ENCODE measurements at places on chromosomes 13 and 19. TPM values are rescaled to one million over a fixed set of nuclear protein-coding genes. Genes with fewer than 3 reads are reported as not detected.

DNA sequence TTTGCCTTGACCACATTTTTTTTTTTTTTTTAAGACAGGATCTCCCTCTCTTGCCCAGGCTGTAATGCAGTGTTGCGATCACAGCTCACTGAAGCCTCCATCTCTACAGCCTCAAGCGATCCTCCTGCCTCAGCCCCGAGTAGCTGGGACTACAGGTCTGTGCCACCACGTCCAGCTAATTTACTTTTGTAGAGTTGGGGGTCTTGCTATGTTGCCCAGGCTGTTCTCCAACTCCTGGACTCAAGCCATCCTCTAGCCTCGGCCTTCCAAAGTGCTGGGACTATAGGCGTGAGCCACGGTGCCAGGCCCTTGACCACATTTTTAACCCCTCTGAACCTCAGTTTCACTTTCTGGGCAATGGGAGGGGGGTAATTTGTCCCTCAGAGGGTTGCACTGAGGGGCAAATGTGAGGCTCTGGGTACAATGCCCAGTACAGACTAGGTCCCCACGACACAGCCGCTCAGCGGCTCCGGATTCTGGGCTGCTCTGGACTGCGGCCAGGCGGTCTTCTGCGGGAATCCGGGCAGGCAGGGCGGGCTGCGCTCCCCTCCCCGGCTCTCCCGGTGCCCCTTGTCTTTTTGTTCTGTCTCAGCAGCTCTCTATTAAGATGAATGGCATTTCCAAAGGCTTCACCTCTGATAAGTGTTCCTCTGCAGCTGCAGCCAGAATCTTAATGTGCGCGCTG is 3.8 kb upstream of the ALOX5AP start:
- DNase-seq: no peak
- H3K36me3 ChIP-seq: no peaks in the 10 kb centered on the region
- H3K4me3 ChIP-seq: no peak overlapping the region
- H3K27ac ChIP-seq: no peak overlapping the region

GRCh38 chr13:101231751-101232428 is 184.4 kb downstream of the NALCN start:
- no peaks in the 10 kb centered on the region for H3K4me1 ChIP-seq
- H3K4me3 ChIP-seq: no peak overlapping the region
- no peak for DNase-seq
- no peaks in the 10 kb centered on the region for H3K36me3 ChIP-seq
- no peak overlapping the region for H3K27ac ChIP-seq

DNA sequence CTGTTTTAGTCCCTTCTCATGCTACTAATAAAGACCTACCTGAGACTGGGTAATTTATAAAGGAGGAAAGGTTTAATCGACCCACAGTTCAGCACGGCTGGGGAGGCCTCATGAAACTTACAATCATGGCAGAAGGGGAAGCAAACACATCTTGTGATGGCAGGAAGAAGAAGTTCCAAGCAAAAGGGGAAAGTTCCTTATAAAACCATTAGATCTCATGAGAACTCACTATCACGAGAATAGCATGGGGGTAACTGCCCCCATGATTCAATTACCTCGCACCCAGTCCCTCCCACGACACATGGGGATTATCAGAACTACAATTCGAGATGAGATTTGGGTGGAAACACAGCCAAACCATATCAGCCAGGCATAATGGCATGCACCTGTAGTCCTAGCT is 13.0 kb upstream of the STRN4 start:
- no peak overlapping the region for H3K27ac ChIP-seq
- H3K36me3 ChIP-seq: no peaks in the 10 kb centered on the region
- no peaks in the 10 kb centered on the region for H3K27me3 ChIP-seq
- no peak overlapping the region for H3K4me3 ChIP-seq
- no peak for DNase-seq

The EBI3 gene
- polyA plus RNA-seq: 8.4 TPM

GRCh38 chr13:24203811-24204210 is 43.3 kb downstream of the SPATA13 start:
- DNase-seq: no peak
- no peaks in the 10 kb centered on the region for H3K36me3 ChIP-seq
- no peak overlapping the region for H3K4me3 ChIP-seq
- H3K4me1 ChIP-seq: peaks cover 3% of the 10 kb centered on the region

- H3K4me1 ChIP-seq: no peaks in the 10 kb centered on the region
- H3K36me3 ChIP-seq: no peaks in the 10 kb centered on the region
- no peak overlapping the region for H3K4me3 ChIP-seq
- H3K27me3 ChIP-seq: no peaks in the 10 kb centered on the region
- H3K27ac ChIP-seq: no peak overlapping the region
These were observed 8.9 kb upstream of the VSTM2B start for GRCh38 chr19:29516821-29517395.

DNA sequence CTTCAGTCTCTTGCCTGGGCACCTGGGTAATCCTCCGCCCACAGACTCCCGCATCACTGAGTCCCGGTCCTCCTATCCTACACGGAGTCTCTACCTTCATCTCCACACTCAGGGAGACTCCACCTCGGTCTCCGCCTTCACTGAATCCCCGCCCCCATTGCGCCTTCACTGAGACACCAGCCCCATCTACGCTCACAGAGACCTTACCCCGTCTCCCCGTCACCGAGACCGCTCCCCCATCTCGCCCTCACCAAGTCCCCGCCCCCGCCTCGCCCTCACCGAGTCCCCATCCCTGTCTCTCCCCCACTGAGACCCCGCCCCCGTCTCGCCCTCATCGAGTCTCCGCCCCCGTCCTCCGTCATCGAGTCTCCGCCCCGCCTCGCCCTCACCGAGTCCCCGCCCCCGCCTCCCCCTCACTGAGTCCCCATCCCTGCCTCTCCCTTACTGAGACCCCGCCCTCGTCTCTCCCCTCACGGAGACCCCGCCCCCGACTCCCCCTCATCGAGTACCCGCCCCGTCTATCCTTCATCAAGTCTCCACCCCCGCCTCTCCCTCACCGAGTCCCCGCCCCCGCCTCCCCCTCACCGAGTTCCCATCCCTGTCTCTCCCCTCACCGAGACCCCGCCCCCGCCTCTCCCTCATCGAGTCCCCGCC is 23.1 kb upstream of the ZNF846 start:
- peak; percentile 93 for DNase-seq
- H3K4me1 ChIP-seq: peaks cover 4% of the 10 kb centered on the region
- no peaks in the 10 kb centered on the region for H3K27me3 ChIP-seq

GRCh38 chr13:52128714-52129700 is at the start of gene NEK5:
Gene NEK5, minus strand, starts transcription at chr13:52129073. Its CDS starts 1,591 bp downstream, at chr13:52127482.
- no peak within 1 kb of the TSS for H3K27ac ChIP-seq
- DNase-seq: peak; percentile 46
- no peaks in the 10 kb centered on the region for H3K36me3 ChIP-seq
- H3K4me1 ChIP-seq: no peaks in the 10 kb centered on the region
- no peaks in the 10 kb centered on the region for H3K27me3 ChIP-seq
- H3K4me3 ChIP-seq: peak within 1 kb of the TSS; percentile 71

The ZNF486 gene
- polyA plus RNA-seq: 6.3 TPM

The KLK12 gene
- not detected for polyA plus RNA-seq

DNA sequence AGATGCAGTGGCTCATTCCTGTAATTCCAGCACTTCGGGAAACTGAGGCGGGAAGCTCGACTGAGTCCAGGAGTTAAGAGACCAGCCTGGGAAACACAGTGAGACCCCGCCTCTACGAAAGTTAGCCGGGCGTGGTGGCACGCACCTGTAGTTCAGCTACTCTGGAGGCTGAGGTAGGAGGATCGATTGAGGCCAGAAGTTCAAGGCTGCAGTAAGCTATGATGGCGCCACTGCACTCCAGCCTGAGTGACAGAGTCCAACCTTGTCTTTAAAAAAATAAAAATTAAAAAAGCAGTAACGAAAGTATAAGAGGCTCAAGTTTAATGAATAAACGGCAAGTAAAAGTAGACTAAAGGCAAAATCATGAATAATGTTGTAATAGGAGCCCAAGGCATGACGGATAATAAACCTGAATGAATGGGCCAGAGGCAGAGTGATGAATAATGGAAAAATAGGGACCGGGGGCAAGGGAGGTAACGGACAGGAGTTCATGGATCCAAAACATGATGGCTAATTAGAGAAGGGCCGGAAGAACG is 1.2 kb upstream of the TOMM40 start:
- H3K4me3 ChIP-seq: peak overlapping the region; percentile 49
- H3K36me3 ChIP-seq: peaks cover 26% of the 10 kb centered on the region
- H3K4me1 ChIP-seq: peaks cover 8% of the 10 kb centered on the region

The LGALS7B gene
- polyA plus RNA-seq: 3.6 TPM

DNA sequence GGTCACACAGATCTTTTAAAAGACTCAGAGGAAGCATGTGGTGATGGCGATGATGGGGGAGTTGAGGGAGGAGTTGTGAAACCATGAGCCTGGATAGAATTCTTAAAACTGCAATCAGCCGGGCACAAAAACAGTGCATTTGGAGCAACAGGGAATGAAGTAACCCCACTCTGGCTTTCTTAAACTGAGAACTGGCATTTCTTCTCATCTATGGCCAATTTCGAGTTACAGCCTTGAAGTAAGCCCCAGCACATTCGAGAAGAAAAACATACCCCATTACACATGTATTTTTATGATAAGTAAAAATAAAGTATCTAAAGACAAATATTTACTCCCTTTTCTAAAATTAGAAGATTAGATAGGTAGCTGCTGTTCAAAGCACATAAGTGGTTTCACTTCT is 70.1 kb downstream of the DCLK1 start:
- H3K36me3 ChIP-seq: no peaks in the 10 kb centered on the region
- H3K4me3 ChIP-seq: no peak overlapping the region
- no peaks in the 10 kb centered on the region for H3K27me3 ChIP-seq
- DNase-seq: no peak
- H3K27ac ChIP-seq: no peak overlapping the region

The IGFL2 gene
- not detected for polyA plus RNA-seq

DNA sequence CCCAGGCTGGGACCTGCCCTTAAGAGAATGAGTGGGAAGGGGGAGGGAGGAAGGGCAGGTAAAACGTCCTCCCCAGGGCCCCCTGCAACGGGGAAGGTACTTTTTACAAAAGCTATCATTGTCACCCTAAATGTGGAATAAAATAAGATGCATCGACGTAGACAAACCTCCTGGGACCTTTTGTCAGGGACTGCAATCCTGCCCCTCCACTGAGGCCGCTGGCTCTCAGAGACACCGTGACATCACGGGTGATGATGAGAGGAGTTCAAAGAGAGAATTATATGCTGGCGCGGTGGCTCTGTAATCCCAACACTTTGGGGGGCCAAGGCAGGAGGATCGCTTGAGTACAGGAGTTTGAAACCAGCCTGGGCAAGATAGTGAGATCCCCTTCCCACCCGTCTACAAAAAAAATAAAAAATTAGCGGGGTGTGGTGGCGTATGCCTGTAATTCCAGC is 1.8 kb upstream of the MYBPC2 start:
- no peak overlapping the region for H3K27ac ChIP-seq
- H3K4me1 ChIP-seq: peaks cover 14% of the 10 kb centered on the region
- H3K36me3 ChIP-seq: no peaks in the 10 kb centered on the region
- H3K4me3 ChIP-seq: peak overlapping the region; percentile 74
- H3K27me3 ChIP-seq: peaks cover 2% of the 10 kb centered on the region
- no peak for DNase-seq

- DNase-seq: no peak
- no peaks in the 10 kb centered on the region for H3K4me1 ChIP-seq
- H3K27ac ChIP-seq: no peak overlapping the region
- no peak overlapping the region for H3K4me3 ChIP-seq
These were observed 57.9 kb downstream of the THSD1 start for GRCh38 chr13:52348071-52348470.

GRCh38 chr13:112143753-112144615 is 77.0 kb downstream of the SOX1 start:
- no peaks in the 10 kb centered on the region for H3K27me3 ChIP-seq
- no peaks in the 10 kb centered on the region for H3K4me1 ChIP-seq
- no peak overlapping the region for H3K4me3 ChIP-seq
- DNase-seq: no peak
- no peak overlapping the region for H3K27ac ChIP-seq
- H3K36me3 ChIP-seq: no peaks in the 10 kb centered on the region

The DCLK1 gene
- 22.8 TPM for polyA plus RNA-seq

DNA sequence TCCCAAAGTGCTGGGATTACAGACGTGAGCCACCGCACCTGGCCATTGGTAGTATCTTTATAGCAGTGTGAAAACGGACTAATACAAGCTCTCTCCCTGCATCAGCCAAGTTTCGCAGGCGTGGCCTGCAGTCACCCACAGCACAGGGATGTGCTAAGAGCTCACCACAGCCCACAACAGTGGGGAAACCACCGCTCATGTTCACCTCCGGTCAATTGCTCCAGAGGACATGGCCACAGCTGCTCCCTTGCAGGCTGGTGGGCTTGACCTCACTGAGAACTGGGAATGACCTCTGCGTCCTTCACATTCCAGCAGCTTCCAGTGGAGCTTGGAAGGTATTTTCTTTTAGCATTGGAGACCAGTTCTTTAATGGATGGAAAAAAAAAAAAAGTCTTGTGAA is 156.4 kb downstream of the KCTD15 start:
- no peak overlapping the region for H3K4me3 ChIP-seq
- DNase-seq: no peak
- no peaks in the 10 kb centered on the region for H3K4me1 ChIP-seq

DNA sequence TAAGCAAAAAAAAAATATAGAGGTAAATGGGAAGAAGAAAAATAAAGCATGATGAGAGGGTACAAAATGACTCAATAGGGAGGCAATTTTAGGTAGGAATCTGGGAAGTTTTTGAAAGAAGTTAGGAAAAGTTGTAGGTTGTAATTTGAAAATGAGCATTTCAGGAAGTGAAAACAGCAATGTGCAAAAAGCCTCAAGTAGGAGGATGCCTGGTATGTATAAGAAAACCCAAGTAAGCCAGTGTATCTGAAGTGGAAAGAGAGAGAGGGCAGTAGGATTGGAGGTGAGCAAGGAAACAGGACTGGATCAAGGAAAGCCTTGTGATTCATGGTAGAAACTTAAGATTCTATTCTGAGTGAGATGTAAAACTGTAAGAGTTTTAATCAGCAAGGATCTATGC is 121.6 kb upstream of the SPRY2 start:
- H3K4me1 ChIP-seq: no peaks in the 10 kb centered on the region
- no peak for DNase-seq
- H3K27ac ChIP-seq: no peak overlapping the region
- H3K4me3 ChIP-seq: no peak overlapping the region
- H3K36me3 ChIP-seq: no peaks in the 10 kb centered on the region

- no peak overlapping the region for H3K4me3 ChIP-seq
- peaks cover 35% of the 10 kb centered on the region for H3K4me1 ChIP-seq
- H3K36me3 ChIP-seq: no peaks in the 10 kb centered on the region
- H3K27ac ChIP-seq: no peak overlapping the region
- no peaks in the 10 kb centered on the region for H3K27me3 ChIP-seq
These were observed 35.0 kb downstream of the ATP11A start for GRCh38 chr13:112724788-112725345.

DNA sequence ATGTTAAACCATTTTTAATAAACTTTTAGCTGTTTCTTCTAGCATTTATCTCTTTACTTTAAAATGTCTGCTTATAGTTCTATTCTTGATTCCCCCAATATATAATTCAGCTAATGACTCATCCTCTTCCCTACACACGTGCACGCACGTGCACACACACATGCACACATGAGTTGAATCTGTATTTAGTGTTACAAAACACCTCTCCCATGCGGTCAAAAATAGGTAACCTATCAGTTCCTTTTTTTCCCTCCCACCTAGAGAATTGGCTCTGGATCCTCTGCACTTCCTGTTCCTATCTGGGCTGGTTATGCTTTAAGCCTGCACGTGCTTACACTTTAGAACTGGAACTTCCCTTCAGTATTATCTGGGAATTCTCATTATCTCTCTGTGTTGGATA is 144.1 kb downstream of the PAN3 start:
- DNase-seq: no peak
- no peaks in the 10 kb centered on the region for H3K27me3 ChIP-seq

The ZNF559 gene
- 3.2 TPM for polyA plus RNA-seq
